ENCODE measurements at places on chromosomes 12 and 14. TPM values are rescaled to one million over a fixed set of nuclear protein-coding genes. Genes with fewer than 3 reads are reported as not detected.
A peak's percentile ranks its signal among the peaks of the same experiment; 100 is the strongest.

Gene KCNA5
- not detected for polyA plus RNA-seq

DNA sequence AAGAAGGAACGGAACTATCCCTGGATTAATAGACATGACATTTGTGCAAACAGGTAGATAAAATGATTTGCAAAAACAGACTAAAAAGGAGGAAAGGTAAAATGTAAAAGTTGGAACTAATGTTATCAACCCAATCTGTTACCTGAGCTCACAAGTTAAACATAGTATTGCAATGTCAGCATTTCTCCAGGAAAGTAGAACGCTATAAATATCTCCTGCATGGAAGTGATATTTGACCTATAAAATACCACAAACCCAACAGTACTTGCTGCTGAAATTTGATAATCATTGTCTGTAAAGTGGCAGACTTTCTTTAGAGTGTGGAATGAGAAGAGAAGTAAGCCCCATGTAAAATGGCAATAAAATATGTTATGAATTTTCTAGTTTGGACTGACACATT, 1435.7 kb downstream of the LRFN5 start:
- no peak overlapping the region for H3K27ac ChIP-seq
- H3K27me3 ChIP-seq = no peaks in the 10 kb centered on the region
- H3K4me1 ChIP-seq = no peaks in the 10 kb centered on the region

DNA sequence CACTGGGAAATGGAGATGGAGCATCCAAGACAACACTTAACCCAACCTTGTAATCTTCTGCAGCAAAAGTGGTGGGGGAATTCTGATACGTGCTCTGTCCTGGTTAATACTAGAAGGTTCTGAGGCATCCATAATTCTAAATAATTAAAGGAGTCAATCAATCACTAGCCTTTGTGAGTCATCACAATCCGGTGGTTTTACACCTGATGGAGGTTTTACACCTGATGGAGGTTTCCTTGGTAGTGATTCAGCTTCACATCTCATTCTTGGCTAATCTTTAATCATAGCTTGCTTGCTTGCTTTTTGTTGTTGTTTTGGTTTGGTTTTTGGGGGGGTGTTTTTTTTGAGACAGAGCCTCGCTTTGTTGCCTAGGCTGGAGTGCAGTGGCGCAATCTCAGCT, 343.4 kb downstream of the DPF3 start:
- no peaks in the 10 kb centered on the region for H3K36me3 ChIP-seq
- H3K4me3 ChIP-seq = no peak overlapping the region
- H3K4me1 ChIP-seq = no peaks in the 10 kb centered on the region
- DNase-seq = no peak

DNA sequence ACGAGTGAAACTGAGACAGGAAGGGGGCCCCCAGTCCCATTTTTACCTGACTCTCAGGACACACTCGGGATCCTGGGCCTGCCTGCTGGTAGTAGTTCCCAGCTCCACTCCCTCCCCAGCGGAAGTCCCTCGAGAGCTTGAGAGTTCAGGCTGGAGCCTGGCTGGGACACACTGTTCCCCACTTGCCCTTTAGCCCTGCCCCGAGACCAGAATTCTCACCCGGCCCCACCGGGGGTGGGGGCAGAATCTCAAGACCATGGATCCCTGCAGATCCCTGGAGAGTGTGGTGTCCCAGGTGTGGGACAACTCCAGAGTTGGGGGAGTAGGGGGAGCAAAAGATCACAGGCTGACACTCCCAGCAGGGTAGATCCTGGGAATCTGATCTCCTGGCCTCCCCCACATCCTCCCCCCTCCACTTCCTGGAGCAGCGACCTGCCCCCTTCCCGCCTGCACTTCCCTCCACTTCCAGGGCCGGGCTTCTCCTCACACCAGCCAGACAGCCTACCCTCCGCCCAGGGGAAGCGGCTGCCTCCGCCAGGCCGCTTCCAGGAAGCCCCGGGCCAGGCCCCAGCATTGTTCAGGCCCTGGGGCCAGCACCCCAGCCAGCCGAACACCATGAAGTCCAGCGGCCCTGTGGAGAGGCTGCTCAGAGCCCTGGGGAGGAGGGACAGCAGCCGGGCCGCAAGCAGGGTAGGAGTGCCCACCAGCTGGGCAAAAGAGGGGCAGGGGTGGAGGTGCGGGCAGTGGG, at the start of gene TNS2:
TSS of gene TNS2 (plus strand) at position 495 of the 748 bp plus-strand sequence. CDS start at position 616, 121 bp downstream.
- H3K27me3 ChIP-seq = no peaks in the 10 kb centered on the region
- H3K36me3 ChIP-seq = peaks cover 2% of the 10 kb centered on the region
- H3K4me3 ChIP-seq = no peak within 1 kb of the TSS
- peaks cover 58% of the 10 kb centered on the region for H3K4me1 ChIP-seq
- H3K27ac ChIP-seq = peak within 1 kb of the TSS; percentile 42
- peak; percentile 44 for DNase-seq

GRCh38 chr12:3179731-3180130, 102.6 kb downstream of the TSPAN9 start:
- no peak overlapping the region for H3K4me3 ChIP-seq
- H3K36me3 ChIP-seq = no peaks in the 10 kb centered on the region
- no peak overlapping the region for H3K27ac ChIP-seq
- no peaks in the 10 kb centered on the region for H3K4me1 ChIP-seq
- peaks cover 2% of the 10 kb centered on the region for H3K27me3 ChIP-seq
- no peak for DNase-seq

GRCh38 chr14:104594310-104595046, 10.1 kb downstream of the TMEM179 start:
- DNase-seq = no peak
- H3K36me3 ChIP-seq = no peaks in the 10 kb centered on the region
- no peaks in the 10 kb centered on the region for H3K4me1 ChIP-seq
- no peak overlapping the region for H3K4me3 ChIP-seq
- no peak overlapping the region for H3K27ac ChIP-seq

DNA sequence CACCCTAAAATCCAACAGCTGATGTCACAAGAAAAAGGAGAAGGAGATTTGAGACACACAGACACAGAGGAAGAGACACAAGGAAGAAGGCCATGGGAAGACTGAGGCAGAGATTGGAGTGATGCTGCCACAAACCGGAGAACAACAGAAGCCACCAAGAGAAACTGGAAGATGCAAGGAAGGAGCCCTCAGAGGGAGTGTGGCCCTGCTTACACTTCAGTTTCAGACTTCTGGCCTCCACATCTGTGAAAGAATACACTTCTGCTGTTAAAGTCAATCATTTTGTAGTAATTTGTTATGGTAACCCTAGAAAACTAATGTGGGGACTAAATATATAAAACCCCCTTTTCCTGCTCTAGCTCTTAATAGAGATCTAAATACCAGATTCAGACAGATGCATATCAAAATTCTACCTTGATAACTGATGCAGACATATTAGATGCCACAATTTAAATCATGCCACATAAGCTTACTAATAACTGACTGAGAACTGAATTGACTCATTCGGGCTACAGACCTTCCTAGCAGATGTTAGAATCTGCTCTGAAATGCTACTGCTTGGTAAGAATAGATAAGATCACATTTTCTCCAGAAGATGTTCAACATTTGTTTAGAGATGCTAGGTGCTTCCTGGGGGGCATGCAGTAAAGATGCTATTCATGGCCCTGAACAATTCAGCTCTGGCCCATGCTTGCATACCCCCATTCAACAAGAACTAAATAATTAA, 113.1 kb upstream of the CCND2 start:
- no peak overlapping the region for H3K27ac ChIP-seq
- H3K27me3 ChIP-seq = no peaks in the 10 kb centered on the region
- DNase-seq = no peak
- H3K4me1 ChIP-seq = no peaks in the 10 kb centered on the region
- no peaks in the 10 kb centered on the region for H3K36me3 ChIP-seq

GRCh38 chr12:58563621-58564020, 356.7 kb downstream of the LRIG3 start:
- no peak overlapping the region for H3K4me3 ChIP-seq
- no peaks in the 10 kb centered on the region for H3K4me1 ChIP-seq
- no peak for DNase-seq
- H3K36me3 ChIP-seq = no peaks in the 10 kb centered on the region
- H3K27me3 ChIP-seq = no peaks in the 10 kb centered on the region
- H3K27ac ChIP-seq = no peak overlapping the region

DNA sequence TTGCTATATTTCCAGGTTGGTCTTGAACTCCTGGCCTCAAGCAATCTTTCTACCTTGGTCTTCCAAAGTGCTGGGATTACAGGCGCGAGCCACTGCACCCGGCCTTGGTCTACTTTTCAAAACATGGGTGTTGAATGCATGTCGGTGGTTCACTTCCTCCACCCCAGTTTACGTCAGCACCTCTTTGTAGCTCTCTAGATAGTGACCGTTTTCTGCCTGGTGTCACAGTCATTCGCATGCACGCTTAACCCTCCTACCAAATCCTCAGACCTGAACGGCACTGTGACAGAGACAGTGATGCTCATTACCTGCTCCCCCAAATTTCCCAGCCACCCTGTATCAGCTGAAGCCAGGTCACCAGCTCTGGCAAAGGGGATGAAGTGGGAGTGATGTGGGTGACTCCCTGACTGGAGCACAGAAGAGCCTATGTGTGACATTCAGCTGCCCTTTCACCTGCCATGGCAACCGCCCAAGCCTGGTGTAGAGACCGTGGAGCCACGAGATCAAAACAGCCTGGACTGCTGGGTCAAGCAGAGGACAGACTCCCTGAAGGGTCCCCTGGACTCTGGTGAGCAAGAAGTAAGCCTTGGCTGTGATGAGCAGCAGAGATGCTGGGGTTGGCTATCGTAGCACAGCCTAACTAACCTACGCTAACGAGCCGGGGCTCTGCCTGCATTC, 66.2 kb upstream of the GPR68 start:
- H3K4me1 ChIP-seq = peaks cover 11% of the 10 kb centered on the region
- no peak overlapping the region for H3K27ac ChIP-seq
- no peaks in the 10 kb centered on the region for H3K27me3 ChIP-seq

- DNase-seq = no peak
- H3K4me3 ChIP-seq = no peak overlapping the region
- H3K27ac ChIP-seq = no peak overlapping the region
- H3K36me3 ChIP-seq = no peaks in the 10 kb centered on the region
Measured at GRCh38 chr12:88401155-88401554, 179.1 kb downstream of the KITLG start.

GRCh38 chr14:83071888-83072501, 1538.3 kb upstream of the SEL1L start:
- DNase-seq = no peak
- no peak overlapping the region for H3K27ac ChIP-seq

DNA sequence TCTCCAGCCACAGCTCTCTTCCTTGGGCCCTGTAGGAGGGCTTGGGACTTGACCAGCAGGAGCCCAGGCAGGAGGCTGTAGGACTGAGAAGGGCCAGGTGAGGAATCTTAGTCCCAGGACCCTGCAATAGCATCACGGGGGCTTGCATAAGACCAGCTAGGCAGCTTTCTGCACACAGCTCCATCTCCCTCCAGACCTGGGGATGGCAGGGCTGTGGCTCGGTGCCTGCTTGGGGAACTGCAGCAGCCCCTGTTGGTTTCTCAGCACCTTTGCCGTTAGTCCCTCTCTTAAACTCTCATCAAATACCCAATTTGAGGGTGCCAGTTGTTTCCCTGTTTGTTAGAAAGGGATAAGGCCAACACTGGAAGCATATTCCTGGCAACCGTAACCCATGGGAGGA, 14.3 kb downstream of the DIO3 start:
- peaks cover 8% of the 10 kb centered on the region for H3K27me3 ChIP-seq
- H3K4me1 ChIP-seq = no peaks in the 10 kb centered on the region
- no peak for DNase-seq
- no peaks in the 10 kb centered on the region for H3K36me3 ChIP-seq
- H3K4me3 ChIP-seq = no peak overlapping the region

DNA sequence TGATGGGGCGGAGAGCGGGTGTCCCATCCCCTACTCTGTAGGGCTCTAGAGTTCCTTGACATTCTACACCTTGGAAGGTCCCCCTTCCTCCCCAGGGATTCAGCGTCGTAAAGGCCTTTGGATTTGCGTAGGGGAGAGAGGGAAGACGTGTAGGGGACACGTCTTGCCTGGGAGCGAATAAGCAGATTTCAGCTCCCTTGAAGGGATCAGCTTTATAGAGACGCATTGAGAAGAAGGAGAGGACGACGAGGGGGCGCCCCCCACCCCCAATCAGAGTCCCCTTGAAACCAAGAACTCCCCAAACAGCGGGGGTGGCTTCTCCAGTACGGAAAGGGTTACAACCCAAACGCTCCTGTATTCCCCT, 324 bp downstream of the CALCOCO1 start:
- H3K4me3 ChIP-seq = peak overlapping the region; percentile 51
- H3K36me3 ChIP-seq = no peaks in the 10 kb centered on the region
- peak overlapping the region; percentile 43 for H3K27ac ChIP-seq
- no peak for DNase-seq

Gene SMAGP
- polyA plus RNA-seq = 33.6 TPM

DNA sequence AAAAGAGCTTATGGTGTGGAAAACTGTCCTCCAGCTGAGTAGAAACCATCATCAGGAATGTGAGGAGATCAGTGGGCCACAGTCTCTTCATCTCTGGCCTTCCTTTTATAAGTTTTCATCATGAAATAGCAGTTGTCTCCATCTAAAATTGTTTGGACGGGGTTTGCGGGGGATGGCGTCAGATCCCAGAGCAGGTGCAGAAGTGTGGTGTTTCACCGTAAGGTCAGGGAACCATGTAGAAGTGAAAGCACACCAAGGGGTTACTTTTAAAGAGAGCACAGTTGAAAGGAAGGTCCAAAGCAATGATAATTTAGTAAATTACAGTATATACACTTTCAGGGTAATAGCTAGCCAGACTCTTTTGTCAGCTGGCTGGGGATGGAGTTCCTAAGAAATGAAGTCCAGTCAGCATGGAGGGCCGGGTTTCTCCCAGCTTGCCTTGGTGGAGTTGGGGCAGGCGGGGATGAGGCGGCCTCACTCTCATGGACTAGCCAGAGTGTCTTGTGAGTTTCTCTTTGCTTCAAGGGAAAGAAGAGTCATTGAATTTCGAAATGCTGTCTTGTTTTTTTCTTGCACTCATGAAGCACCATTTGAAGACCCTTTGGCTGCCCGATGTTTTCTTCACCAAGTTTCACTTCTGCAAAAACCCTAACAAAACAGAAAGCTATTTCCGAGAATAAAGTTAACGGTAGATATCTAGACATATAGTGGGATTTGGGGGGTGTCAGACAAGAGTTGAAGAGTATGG, 100.6 kb downstream of the ETV6 start:
- no peaks in the 10 kb centered on the region for H3K36me3 ChIP-seq
- DNase-seq = no peak
- H3K4me3 ChIP-seq = no peak overlapping the region
- H3K27me3 ChIP-seq = no peaks in the 10 kb centered on the region
- H3K4me1 ChIP-seq = no peaks in the 10 kb centered on the region
- H3K27ac ChIP-seq = no peak overlapping the region

Gene P2RX4
- polyA plus RNA-seq = 21.5 TPM

Data from K562 (cell line).